ENCODE measurements at places on chromosomes 2 and 18. TPM values are rescaled to one million over a fixed set of nuclear protein-coding genes. Genes with fewer than 3 reads are reported as not detected.
A peak's percentile ranks its signal among the peaks of the same experiment; 100 is the strongest.

Gene FAM237A
- polyA plus RNA-seq: not detected

Gene CRYBA2
- not detected for polyA plus RNA-seq

Gene TTR
- polyA plus RNA-seq: not detected

Gene INHA
- 0.14 TPM for polyA plus RNA-seq

Gene RAD51AP2
- not detected for polyA plus RNA-seq

Gene CPLX4
- polyA plus RNA-seq: not detected

Gene FBLN7
- 0.16 TPM for polyA plus RNA-seq

Gene NYAP2
- not detected for polyA plus RNA-seq

Gene HOXD11
- not detected for polyA plus RNA-seq

Gene NMUR1
- polyA plus RNA-seq: not detected

Gene IL1F10
- 0.12 TPM for polyA plus RNA-seq

Gene GAREM2
- polyA plus RNA-seq: 0.11 TPM

Gene CNTNAP5
- polyA plus RNA-seq: not detected

Gene MERTK
- polyA plus RNA-seq: 0.02 TPM

DNA sequence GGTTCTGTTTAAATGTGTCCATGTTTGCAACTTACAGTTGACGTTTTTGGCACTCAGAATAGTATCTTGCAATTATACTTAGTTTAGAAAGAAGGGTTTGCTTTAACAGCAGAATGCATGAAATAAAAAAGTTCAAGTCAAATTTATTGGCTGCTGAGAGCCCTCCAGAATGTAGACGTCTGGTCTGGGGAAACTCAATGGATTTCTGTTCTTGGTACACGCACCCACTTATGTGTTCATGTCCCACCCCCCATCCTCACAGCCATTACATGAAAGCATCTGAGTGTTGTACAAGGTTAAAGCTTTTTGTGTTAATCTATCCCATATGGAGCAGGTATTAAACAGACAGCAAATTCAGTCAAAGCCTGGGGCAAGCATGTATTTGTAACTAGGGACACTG, 219.5 kb downstream of the SOX11 start:
- DNase-seq: no peak

GRCh38 chr2:170165129-170165528, 12.8 kb upstream of the MYO3B start:
- no peak for DNase-seq

DNA sequence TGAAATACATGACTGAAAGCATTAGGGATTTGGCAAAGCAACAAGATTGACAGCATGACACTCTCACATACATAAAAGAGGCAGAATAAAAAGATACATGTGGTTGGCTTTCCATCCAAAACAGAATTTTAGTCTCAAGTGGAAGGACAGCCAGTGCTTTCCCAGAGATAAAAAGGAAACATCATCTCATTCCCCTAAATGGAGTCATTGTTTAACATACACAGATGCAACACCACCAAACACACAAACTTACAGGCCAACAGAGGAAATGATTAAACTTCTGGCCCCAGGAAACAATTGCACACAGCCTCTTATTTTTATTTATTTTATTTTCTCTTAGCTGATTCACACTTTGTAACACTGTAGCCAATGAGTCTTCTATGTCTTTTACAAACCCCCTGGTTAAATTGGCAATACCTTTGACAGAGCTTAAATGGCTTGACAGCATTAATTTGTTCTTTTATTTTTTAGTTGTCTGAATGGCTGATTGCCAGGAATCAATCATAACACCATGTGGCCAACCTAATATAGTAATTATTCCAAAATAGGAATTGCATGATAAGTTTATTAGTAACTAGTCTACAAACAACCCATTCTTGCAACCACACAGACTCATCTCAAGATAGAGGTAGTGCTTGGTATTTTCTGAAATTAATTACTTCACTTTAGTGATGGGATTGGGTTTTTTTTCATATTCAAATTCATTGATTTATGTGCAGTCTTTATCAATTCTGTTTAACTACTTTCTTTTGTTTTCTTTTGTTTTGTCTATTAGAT, 190.5 kb downstream of the RND3 start:
- peak; percentile 49 for DNase-seq

DNA sequence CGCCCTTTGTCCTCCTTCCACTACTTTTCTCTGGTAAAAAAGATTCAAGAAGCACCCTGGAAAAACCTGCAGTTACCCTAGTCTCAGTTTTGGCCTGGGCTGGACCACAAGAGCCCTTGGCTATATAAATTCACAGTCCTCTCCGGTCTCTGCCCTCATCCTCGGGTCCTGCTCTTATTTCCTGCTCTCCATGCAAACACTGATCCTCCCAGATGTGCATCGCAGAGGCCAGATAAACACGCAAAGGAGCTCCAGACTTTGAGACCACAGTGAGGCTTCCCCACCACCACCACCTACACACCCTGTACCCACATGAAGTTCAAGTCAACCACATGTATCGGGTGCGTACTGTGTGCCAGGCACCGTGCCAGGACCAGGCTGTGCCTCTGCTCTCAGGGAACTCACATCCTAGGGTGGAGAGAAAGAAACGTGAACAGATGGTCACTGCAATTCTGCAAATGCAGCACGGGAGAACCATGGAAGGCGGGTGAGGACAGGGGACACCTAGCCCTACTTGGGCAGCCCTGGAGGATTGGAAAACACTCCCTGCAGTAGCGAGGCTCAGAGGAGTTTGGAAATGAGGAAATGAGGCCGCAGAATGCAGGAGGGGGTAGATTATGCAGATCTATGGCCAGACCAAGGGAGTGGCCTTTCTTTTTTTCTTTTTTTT, 7.4 kb downstream of the CTDSP1 start:
- DNase-seq: peak; percentile 15

- peak; percentile 39 for DNase-seq
Measured at GRCh38 chr18:74645679-74646078, 48.0 kb downstream of the ZNF407 start.

DNA sequence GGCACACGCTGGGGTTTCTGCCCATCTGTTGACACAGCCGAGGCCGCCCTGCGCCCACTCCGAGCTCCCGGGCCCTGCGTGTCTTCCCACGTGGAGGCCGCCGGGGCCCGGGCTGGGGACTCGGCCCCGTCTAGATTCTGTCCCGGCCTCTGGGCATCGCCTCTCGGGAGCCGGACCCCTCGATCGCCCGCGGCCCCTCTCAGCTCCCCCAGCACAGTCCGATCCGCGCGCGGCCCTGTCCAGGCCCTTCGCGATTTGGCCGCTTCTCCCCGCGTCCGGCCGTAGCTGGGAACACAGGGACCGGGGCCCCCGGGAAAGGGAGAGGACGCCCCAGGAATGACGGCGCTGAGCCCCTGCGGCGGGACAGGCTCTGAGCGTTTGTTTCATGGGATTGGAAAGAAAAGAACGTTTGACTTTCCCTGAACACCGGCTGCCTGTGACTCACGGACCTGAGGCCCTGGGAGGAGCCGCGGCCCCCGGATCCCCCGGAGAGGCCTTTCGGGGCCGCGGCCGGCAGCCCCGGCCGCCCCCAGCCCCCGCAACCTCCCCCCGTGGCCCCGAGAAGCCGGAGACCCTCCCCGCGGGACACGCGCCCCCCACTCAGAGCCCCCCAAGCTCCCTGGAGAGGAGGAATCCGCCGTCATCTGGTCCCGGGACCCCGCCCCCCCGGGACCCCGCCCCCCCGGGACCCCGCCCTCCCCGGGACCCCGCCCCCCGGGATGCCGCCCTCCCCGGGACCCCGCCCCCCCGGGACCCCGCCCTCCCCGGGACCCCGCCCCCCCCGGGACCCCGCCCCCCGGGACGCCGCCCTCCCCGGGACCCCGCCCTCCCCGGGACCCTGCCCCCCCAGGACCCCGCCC, 62.7 kb upstream of the CTDP1 start:
- no peak for DNase-seq

- DNase-seq: no peak
Measured at GRCh38 chr2:34627003-34627402, 1027.9 kb upstream of the FAM98A start.

GRCh38 chr18:73741946-73742345, 405.7 kb downstream of the FBXO15 start:
- DNase-seq: peak; percentile 54

GRCh38 chr2:101157272-101157671, 6.1 kb upstream of the TBC1D8 start:
- DNase-seq: no peak

- no peak for DNase-seq
Measured at GRCh38 chr18:36578871-36579710, 249.7 kb downstream of the TPGS2 start.

GRCh38 chr2:3805201-3805939, 102.0 kb downstream of the DCDC2C start:
- DNase-seq: peak; percentile 34

DNA sequence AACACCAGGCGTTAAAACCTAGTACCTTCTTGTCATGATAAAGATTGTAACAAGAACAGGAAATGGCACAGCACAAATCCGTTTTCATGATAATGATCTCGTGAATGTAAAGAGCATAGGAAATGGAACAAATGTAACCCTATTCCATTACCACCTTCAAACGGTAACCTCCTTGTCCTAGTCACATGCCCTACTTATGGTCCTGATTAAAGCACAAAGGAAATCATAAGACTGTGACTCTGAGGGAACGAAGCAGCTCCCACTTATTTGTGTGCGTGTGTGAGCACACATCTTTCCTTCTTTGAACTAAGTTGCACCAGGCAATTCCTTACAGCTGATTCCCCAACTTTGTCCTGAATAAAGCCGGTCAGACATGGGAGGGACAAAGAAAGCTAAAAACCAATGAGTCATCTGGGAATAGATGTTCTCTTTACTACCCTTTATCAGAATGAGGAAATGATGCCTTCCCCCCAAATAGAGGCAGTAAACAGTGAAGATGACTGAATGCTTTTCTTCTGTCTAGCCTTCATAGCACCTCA, 192.6 kb downstream of the IKZF2 start:
- DNase-seq: peak; percentile 68

- no peak for DNase-seq
Measured at GRCh38 chr2:197138506-197138905, 172.1 kb downstream of the ANKRD44 start.

DNA sequence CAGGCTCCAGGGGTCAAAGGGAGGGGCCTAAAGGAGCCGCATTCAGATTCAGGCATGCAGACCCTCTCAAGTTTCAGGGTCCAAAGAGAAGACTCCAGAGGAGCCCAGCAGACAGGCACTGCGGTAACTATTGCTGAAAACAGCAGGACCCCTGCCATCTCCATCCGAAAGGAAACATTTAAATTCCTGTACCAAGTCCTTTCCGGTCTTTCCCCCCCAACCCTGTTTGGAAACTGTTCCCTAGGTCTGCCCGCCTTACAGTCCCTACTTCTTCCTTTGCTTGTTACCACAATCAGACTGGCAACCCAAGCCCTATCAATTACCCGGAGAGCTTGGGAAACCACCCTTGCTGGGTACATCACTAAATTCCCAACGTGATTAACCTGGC, 82.0 kb downstream of the DNMT3A start:
- no peak for DNase-seq

GRCh38 chr2:72793798-72794440, 31.9 kb downstream of the EXOC6B start:
- DNase-seq: no peak

DNA sequence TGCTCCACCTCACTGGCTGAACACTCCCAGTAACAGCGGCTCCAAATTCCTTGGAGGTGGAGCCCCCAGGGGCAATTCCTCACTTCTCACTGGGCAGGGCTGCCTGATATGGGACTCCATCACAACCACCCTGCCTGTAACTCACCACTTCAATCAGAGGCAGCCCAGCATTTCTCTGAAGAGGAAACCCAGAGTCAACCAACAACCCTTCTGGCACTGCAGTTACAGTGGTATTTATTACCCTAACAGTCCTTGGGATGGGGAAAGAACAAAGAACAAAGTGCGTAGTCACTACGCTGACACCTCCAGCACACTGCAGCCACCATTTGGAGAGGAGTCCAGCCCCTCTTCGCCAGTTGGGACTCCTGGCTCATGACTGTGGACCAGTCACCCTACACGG, 85.7 kb upstream of the GALNT13 start:
- no peak for DNase-seq

DNA sequence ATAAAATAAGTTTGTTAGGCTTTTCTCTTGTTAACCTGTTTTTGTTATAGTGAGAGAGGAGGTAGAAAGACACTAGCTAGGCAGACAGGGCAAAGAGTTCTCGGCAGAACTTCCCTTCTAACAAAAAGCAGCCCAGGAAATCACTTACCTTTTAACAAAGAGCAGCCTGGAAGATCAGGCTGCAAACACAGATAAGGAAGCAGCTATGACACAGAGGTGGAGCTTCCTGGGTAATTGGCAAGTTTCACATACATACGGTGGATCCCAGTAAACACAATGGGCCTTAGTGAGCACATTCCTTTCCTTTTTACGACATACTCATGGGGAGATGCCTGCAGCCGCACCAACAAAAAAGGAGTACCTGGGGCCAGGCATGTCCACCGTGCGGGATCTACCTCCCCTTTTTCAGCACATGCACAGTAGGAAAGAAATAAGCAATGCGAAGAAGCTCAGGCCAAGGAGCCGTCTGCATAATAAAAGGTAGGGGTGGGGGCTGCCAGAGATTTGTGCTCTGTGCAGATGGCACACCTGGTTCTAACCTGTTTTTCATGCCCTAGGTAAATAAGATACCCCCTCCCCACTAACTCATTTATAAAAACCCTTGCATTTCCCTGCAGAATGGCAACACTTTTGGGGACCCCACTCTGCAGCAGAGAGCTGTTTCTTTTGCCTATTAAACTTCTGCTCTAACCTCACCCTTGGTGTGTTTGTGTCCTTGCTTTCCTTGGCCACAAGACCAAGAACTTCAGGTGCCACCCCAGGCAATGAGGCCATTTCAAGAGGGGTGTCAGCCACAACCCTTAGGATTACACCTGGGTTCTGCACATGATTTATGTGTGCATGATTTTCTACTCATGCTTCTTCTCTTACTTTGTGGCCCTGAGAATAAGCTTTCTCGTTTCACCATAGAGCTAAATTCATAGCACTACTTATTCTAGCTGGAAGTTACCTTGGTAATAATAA, 26.5 kb downstream of the MDH1 start:
- peak; percentile 85 for DNase-seq

- DNase-seq: no peak
Measured at GRCh38 chr2:217151509-217152206, 291.8 kb upstream of the TNP1 start.

DNA sequence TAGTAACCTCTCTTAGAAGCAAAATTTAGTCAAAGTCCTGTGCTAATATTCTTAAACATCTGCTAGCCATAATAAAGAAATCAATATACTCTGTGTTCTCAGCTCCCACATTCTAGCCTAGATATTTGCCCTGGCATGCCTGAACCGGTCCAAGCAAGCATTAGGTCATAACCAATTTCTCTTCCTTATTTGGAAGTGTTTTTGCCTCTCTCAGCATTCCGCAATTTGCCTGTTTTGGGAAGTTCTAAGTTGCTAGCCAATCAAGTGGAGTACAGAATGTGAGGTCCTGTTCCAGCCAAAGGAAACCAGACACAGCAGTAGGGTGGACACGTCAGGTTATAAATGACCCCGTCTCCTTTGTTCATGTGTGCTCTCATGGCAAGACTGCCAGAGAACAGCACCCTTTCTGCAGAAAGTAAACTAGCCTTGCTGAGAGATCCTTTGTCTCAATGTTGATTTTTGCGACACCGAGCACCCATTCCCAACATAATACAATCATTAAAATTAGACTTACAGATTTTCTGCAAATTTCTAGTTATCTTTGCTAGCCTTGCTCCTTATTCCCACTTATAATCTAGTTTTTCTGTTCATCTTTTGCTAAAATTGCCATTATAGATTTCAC, 13.0 kb upstream of the SULT1C4 start:
- DNase-seq: peak; percentile 75

- DNase-seq: peak; percentile 13
Measured at GRCh38 chr2:54483426-54483825, 27.3 kb downstream of the SPTBN1 start.
